Midbrain (tissue), 1 donor: ENCODE measurements at places on chromosomes 2 and 18.
A peak's percentile ranks its signal among the peaks of the same experiment; 100 is the strongest.

DNA sequence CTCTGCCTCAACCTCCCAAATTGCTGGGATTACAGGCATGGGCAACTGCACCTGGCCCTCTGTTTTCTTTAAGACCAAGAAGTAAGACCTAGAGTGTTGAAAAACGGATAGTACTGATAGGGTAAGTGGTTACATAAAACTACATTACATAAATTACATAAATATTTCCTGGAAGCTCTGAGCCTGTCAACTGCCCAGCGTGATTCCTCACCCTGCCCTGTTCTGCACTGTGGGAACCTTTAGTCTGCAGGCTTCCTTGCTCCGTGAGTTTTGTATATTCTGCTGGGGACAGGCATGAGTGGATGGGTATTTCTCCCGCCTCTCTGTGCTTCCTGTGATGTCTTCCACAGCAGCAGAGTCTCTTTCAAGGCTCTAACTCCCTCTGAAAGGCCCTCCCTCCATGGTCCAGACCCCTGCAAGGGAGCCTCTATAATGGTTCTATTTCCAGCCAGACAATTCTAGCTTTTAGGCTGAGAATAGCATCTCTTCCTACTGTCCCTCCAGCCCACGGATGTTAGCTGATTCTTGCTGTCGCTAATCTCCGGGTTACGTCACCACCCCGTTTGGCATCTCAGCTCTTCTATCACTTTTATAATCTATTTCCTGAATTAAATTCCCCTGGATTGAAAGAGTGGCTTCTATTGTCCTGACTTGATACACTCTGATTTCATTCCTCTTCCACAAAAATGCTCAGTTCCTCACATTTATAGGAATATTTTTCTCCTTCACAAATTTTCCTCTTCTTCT is 49.5 kb upstream of the PLEKHM3 start:
- DNase-seq: no peak

GRCh38 chr2:152627351-152627957 is 89.8 kb downstream of the PRPF40A start:
- DNase-seq: peak; percentile 66

DNA sequence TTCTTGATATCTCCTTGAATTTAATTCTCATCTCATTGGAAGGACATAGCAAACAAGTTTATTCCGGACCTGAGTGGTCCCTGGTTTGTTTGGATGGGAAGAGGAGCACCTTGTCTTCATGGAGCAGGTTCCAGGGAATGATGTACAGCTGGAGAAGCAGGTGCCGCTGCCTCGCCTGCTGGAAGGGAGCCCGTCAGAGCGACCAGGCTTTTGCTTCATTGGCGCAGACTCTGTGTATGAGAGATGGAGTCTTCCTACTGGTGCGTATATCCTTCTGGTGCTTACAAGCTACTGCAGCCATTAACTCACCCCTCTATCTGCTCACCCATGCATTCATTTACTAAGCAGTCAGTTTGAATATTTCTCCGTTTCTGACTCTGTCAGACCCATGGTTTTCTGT is 11.6 kb upstream of the ALLC start:
- DNase-seq: no peak

DNA sequence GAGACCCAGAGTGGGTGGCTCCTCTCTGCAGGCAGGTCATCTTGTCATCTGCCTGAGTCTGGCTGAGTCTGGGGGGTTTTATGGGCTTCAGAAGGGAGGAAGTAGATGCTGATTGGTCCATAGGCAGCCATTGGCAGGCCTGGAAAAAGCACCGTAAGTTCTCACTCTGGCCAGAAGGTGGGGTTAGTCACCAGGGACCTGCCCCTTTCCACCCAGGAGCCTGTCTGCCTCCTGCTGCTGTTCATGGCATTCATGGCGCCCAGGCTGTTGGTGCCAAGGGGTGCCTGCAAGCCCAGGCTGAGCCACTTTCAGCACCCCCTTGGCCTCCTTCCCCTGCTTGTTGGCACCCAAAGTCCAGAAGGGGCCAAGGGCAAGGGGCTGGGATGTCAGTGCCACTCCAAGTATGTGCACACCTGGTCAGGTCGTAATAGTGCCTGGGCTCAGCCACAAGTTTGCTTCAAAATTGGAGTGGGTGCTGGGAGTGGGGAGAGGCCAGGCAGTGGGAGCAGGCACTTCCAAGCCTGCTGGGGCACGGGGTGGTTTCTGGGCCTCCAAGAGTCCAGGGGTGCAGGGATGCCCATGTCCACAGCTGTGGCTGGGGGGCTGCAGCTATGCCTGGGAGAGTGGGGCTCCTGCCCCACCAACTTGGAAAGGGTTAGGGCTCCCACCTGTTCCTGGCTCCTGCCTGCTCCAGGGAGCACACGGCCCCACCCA is 178.1 kb downstream of the FAM210A start:
- DNase-seq: no peak
